ENCODE measurements at places on chromosomes 7 and 10.

- DNase-seq = no peak
Observed at GRCh38 chr7:50502947-50503346, 52.8 kb upstream of the FIGNL1 start.

GRCh38 chr10:15783941-15784636 lies 64.4 kb upstream of the ITGA8 start:
- DNase-seq = no peak

DNA sequence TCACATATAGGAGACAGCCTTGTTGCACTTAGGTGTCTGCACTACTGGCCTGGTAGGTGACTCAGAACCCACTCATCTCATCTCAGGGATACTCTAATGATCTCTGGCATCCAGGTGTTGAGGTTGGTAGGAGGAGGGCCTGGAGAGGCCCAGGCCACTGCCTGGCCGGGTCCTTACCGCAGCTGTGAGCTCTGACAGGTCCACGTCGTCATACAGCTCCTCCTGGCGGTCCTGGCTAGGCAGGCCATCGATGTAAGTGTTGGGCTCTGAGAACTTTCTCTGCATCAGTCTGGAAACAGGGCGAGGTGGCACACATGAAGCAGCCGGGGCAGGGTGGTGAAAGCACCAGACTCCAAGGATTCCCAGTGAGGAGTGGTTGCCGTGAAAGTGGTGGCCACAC lies 62.1 kb downstream of the VWA2 start:
- no peak for DNase-seq

GRCh38 chr7:25361387-25361786 lies 133.1 kb upstream of the NPVF start:
- DNase-seq = no peak
